ENCODE measurements at places on chromosomes 3 and 15. TPM values are rescaled to one million over a fixed set of nuclear protein-coding genes. Genes with fewer than 3 reads are reported as not detected.

DNA sequence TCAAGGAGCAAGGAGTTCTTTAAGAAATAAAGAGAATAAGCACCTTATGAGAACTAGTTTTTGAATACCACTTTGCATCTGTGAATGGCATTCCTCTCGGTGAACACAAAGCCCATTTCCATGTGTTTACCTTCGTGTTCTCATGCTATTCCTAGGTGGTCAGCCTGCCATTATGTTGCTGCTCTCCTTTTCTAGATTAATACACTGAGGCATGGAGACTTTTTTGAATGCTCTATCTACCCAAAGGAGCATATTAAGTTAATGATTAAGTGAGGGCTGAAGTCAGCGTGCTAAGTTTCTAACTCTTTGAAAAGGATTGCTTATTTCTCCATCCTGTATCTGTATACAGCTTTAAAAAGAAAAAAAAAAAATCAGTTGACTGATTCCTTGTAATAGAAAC, 394.5 kb downstream of the MECOM start:
- DNase-seq, result no peak

- DNase-seq, result no peak
These were observed 144.7 kb downstream of the CNTN3 start for GRCh38 chr3:74469713-74470112.

- DNase-seq, result no peak
These were observed 16.4 kb downstream of the CCDC12 start for GRCh38 chr3:46960081-46960701.

- no peak for DNase-seq
These were observed 66.8 kb upstream of the RASGRP1 start for GRCh38 chr15:38631119-38632075.

DNA sequence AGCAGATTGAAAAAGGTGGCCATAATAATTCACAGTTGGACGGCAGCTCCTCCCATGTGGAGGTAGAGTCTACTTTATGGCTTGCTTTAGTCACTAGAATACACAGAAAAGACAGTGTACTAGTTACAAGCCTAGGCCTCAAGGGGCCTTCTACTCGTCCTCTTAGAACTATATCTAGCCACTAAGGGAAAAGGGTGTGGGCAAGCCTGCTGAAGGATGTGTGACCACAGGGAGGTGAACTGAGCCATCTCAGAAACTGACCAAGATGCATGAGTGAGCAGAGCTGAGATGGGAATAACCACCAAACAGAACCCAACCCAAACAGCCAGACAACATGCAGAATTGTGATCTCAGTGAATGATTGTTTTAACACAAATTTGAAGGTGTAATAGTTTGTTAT, 335.6 kb upstream of the LMCD1 start:
- DNase-seq, result no peak

DNA sequence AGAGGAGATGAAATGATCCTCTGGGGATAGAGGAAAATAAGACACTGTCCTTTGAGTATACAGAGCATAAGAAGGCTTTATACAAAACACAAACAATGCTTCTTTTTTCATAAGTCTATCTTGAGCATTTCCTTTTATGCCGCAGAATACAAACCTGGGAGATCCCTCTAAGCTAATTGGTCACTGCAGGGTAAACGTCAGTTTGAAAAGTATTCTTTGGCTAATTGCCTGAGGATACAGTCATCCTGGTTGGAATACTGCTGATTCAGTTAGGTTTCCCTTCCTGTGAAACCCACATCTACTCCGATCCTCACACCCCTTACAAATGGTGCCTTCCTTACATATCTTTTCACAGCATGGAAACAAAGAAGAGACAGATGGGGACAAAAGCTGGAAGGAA, 10.6 kb downstream of the WNT5A start:
- DNase-seq, result no peak

DNA sequence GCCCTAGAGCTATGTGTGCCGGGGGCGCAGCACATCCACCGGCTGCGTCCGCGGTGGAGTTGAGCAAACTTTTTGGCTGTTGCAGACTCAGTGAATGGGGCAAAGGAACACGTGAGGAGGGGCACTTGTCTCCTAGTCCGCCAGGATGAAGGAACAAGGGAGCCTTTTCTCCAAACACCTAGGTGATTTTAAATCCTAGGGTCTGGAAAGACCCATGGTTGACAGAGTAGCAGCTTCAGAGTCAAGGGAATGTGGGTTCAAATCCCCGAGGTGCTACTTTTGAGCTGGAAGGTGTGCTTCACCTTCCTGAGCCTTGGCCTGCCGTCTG, 648 bp downstream of the ACAN start:
- DNase-seq, result no peak

The SEMA3G gene
- 1.6 TPM for total RNA-seq
